ENCODE measurements at places on chromosomes 2 and 18. TPM values are rescaled to one million over a fixed set of nuclear protein-coding genes. Genes with fewer than 3 reads are reported as not detected.

DNA sequence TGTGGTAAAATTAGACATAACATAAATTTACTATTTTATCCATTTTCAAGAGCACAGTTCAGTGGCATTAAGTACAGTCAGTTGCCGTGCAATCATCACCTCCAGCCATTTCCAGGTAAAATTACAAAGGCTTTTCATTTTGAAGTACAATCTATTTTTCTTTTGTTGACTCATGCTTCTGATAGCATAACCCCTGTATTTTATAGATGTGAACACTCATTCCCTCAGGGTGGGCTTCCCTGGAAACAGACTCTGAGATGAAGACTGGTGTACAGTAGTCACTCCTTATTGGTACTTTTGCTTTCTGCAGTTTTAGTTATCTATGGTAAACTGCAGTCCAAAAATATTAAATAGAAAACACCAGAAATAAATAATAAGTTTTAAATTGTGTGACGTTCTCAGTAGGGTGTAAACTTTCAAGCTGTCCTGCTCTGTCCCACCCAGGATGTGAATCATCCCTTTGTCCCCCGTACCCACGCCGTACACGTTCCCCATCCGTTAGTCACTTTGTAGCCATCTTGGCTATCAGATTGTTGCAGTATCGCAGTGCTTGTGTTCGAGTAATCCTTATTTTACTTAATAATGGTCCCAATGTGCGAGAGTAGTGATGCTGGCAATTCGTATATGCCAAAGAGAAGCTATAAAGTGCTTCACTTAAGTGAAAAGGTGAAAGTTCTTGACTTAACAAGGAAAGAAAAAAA, 41.1 kb upstream of the NAB1 start:
- H3K27ac ChIP-seq: no peak overlapping the region
- H3K27me3 ChIP-seq: no peaks in the 10 kb centered on the region
- H3K4me1 ChIP-seq: no peaks in the 10 kb centered on the region
- no peak for DNase-seq

DNA sequence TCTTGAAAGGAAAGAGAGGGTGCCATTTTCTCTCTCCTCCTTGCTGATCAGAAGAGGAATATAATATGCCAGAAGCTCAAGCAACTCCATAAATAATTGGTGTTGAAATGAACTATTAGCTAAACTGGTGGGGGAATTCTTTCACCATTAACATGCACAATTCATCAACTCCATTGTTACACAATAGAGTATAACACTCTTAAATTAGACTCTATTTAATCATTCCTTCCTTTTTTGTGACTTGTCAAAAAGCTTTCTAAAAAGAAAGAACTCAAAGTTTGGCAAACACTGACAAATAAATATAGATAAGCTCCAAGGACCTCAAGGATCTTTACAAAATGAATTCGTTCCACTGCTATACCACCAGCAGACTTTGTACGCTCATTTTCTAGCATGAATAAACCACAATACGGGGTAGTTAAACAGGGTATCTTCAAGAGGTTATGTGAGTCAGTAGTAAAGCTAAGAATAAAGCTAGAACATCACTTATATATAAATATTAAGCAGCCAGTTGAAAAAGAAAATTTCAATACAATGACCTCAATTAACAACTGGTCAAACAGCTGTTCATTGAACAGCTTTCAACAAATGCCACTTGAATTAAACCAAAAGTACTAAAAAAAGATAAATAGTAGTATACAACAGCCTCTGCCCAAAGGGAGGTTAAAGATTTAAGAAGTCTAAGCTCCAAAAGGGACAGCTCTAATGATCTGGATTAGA, 6.4 kb downstream of the TRAK2 start:
- DNase-seq: no peak
- no peaks in the 10 kb centered on the region for H3K27me3 ChIP-seq
- no peak overlapping the region for H3K27ac ChIP-seq
- no peaks in the 10 kb centered on the region for H3K36me3 ChIP-seq

The TUBA4B gene
- not detected for total RNA-seq

GRCh38 chr2:72923833-72924352, 6.6 kb downstream of the EMX1 start:
- no peak overlapping the region for H3K4me3 ChIP-seq
- H3K27ac ChIP-seq: no peak overlapping the region
- no peak for DNase-seq
- peaks cover 11% of the 10 kb centered on the region for H3K4me1 ChIP-seq
- peaks cover 35% of the 10 kb centered on the region for H3K27me3 ChIP-seq
- H3K36me3 ChIP-seq: no peaks in the 10 kb centered on the region

DNA sequence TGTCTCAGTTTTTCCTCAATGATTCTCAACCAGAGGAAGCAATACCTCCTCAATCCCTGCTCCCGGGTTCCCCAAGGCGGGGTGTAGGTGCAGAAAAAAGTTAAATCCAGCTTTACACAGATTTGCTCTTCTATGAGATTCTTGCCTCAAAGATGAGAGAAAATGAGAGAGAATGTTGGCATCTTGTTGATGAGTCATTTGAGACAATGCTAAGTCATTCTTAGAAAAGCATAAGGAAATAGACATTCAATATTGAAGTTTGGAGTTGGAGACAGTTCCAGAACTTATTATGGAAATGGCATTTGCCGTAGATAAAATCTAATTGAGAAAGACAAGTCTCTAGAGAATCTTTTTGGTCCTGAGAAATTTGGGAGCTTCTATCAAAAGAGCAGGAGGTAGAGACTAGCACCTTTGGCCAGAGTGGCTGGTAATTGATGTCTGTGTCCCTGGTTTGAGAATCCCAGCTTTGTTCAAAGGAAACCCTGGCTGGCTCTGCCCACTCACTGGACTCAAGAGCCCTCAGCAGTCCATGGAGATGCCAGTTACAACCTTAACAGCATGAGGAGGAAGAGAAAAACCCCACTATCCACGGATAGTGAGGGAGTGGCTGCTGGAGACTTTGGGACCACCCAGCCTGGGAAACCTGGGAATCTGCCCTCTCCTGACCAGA, 181.2 kb downstream of the FAM124B start:
- H3K4me1 ChIP-seq: no peaks in the 10 kb centered on the region
- no peak overlapping the region for H3K4me3 ChIP-seq
- H3K36me3 ChIP-seq: no peaks in the 10 kb centered on the region
- DNase-seq: no peak
- no peaks in the 10 kb centered on the region for H3K27me3 ChIP-seq

DNA sequence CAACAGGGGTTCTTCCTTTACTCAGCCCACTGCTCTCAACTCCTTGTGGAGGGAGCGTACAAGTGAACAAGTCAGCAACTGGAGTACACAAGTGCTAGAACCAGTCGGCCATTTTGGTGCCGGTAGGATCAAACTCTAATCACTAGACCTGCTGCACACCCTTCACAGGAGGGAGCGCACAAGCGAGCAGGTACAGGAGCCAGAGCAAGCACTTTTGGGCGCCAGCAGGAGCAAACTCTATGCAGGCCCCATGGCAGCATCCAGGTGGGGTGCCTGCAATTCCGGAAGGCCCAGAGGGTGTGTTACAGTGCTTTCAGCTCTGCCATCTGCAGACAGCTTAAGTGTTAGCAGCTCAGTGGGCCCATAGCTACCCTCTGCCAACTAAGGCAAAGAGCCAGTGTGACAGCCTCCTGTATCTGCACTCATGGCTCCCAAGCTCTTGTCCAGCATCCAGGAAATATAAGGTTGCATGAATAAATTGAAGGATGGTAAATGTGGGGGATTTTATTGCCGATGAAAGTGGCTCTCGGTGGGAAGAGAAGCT, 426.1 kb downstream of the DCC start:
- no peaks in the 10 kb centered on the region for H3K36me3 ChIP-seq
- H3K4me3 ChIP-seq: no peak overlapping the region
- H3K27ac ChIP-seq: no peak overlapping the region
- H3K27me3 ChIP-seq: no peaks in the 10 kb centered on the region

GRCh38 chr2:37671009-37671815, at the start of gene CDC42EP3:
TSS of gene CDC42EP3 (minus strand) at chr2:37671642. CDS start at chr2:37646587, 25,055 bp downstream.
- peak within 1 kb of the TSS; percentile 82 for H3K4me3 ChIP-seq
- H3K36me3 ChIP-seq: no peaks in the 10 kb centered on the region
- no peaks in the 10 kb centered on the region for H3K27me3 ChIP-seq
- no peaks in the 10 kb centered on the region for H3K4me1 ChIP-seq
- peak within 1 kb of the TSS; percentile 95 for H3K27ac ChIP-seq

Data from uterus (tissue), 4 donors.